ENCODE measurements at places on chromosomes 11 and 22. TPM values are rescaled to one million over a fixed set of nuclear protein-coding genes. Genes with fewer than 3 reads are reported as not detected.

Gene NRXN2
- not detected for total RNA-seq

Gene SAA1
- total RNA-seq: not detected

Gene CCDC116
- total RNA-seq: 0.13 TPM

Gene C22orf23
- total RNA-seq: under 0.01 TPM

Gene GAL
- 25.4 TPM for total RNA-seq

Gene CECR2
- 0.98 TPM for total RNA-seq

Gene NAALADL1
- 36.8 TPM for total RNA-seq

Gene TMEM191B
- 1.8 TPM for total RNA-seq

Gene SYT7
- total RNA-seq: 0.16 TPM

All from mesangial cell (primary cell).